Mesenchymal stem cell (in vitro differentiated cells and primary cell): ENCODE measurements at places on chromosomes 1 and 21.
A peak's percentile ranks its signal among the peaks of the same experiment; 100 is the strongest.

DNA sequence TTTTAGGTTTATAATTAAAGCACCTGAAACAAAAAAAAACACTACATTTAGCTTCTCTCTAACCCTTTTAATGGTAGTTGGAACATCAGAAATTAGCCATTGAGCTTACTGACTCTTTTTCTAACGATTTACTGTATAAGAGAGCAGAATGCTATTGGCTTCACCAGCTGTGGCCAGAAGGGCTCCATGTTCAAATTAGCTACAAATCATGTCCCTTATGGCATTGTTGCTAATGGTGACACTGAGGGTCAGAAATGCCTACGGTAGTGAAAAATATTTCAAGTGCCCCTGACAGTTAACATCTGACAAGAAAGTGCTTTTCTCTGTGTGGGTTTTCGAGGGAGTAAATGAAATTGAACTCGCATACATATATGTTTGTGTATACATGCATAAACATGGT lies 232.7 kb downstream of the NFIA start:
- DNase-seq = no peak

GRCh38 chr1:94081566-94082344 lies 39.2 kb downstream of the ABCA4 start:
- peak; percentile 67 for DNase-seq

GRCh38 chr21:38667291-38667870 lies 138.3 kb upstream of the ETS2 start:
- no peak for DNase-seq

DNA sequence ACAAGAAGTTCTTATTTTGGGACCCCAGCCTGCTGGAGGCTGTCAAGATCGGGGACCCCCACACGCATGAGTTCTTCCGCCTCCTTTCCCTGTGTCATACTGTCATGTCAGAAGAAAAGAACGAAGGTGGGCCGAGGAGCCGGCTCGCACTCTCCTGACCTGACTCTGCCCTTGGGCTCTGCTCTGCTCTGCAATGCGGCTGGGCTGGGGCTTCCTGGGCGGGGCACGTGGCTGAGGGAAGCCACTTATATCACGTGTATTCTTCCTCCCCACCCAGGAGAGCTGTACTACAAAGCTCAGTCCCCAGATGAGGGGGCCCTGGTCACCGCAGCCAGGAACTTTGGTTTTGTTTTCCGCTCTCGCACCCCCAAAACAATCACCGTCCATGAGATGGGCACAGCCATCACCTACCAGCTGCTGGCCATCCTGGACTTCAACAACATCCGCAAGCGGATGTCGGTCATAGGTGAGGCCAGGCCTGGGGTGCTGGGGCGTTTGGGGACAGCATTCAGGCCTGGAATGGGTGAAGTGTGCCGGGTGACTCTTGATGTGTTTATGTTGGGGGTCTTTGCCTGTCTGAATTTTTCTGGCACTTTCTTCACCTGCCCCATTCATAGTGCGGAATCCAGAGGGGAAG lies 17.6 kb downstream of the ATP8B2 start:
- DNase-seq = no peak

DNA sequence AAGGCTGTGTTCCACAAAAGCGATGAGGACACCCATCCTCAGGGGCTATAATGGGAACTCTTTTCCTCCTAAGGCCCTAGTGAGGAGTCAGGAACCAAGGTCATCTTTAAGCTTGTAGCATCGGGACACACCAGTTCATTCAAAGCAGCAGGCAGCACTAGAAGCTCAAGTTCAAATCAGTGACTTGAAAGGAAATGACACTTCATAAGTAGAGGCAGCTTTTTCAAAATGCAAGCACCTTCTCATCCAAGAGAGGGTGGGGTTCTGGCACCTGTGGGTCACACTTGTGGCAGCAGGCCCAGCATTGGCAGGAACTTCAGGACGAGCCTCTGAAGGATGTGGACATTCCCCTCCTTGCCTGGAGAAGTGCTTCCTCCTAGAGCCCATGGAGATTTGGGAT lies 496.3 kb downstream of the KIF26B start:
- DNase-seq = no peak

- DNase-seq = no peak
Observed at GRCh38 chr1:37609994-37610393, 14.3 kb upstream of the GNL2 start.

DNA sequence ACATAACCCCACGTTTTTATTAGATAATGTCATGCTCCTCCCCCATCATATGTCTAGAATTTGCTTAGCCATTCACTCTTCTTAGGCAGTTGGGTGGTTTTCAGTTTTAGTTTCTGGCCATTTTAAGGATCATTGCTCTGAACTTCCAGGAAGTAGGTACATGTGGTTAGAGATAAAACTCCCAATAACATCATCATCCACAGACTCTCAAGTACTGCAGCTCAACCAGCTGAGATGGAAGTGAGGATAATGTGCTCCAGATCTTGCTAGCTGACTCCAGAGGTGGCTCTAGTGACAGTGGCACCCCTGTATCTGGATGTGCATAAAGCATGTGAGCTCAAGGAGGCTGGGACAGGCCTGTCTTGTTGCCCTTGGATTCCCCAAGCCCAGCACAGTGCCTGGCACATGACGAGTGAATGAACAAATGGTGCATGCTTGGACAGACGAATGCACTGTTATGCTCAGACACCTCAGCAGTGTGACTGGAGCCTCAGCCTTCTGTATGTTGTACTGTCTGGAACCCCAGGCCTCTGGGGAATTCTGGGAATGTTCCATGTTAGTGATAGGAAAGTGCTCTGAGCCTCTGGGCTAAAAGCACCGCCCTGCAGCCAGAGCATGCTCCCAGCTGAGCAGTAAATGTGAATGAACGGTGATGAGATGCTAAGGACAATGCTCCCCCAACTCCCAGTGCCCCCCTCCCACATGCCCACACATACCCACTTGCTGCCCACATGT lies 16.4 kb upstream of the KCNN3 start:
- DNase-seq = no peak

DNA sequence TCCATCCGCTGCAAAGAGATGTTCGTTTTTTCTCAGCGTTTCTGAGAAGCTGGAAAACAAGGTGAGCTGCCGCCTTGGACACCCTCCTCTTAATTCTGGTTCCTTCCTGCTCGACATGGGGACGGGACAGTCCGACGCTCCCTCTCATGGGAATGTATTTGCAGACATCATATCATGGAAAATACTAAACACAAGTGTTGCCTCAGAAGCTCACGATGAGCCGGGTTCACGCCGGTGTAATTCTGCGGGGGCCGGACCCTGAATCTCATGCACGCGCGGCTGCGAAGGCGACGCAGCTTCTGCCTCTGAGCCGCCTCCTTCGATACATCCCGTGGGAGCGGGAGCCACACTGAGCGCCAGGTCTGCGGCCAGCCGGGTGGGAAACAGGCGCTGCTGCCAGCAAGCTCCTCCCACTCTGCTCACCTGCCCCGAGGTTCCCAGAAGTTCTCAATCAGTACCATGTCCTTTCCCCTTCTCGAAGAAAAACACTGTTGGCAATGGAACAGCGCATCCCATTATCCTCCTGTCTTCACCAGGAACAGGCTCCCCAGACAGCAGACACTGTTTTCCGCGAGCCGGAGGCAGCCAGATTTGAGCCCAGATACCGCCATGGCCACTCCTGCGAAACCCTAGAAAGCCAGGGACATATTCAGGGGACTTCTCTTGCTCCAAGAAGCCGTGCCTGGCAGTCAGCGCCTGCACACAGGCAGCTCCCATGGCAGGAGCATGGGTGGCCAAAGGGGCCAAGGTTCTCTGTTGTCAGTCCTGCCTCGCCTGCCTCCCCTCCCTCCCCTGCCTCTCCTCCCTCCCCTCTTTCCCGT lies 98.0 kb downstream of the WDR4 start:
- peak; percentile 43 for DNase-seq

DNA sequence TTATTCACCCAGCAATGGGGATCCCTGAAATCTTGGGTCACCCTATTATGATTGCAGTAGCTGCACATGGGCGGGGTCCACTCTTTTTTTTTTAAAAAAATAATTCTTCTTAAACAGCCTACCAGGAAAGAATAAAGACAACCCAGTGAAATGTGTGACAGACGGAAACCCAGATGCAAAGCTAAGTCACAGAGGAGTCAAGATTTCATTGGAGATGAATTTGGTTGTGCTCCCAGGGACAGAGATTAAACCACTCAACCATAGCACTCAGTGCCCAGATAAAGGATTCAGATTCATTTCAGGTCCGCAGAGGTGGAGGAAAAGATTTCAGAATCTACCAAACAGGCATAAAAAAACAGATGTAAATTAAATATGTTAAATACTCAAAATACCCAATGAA lies 583.5 kb upstream of the ZP4 start:
- no peak for DNase-seq

- DNase-seq = no peak
Observed at GRCh38 chr1:45243476-45244343, 37.3 kb upstream of the ZSWIM5 start.

DNA sequence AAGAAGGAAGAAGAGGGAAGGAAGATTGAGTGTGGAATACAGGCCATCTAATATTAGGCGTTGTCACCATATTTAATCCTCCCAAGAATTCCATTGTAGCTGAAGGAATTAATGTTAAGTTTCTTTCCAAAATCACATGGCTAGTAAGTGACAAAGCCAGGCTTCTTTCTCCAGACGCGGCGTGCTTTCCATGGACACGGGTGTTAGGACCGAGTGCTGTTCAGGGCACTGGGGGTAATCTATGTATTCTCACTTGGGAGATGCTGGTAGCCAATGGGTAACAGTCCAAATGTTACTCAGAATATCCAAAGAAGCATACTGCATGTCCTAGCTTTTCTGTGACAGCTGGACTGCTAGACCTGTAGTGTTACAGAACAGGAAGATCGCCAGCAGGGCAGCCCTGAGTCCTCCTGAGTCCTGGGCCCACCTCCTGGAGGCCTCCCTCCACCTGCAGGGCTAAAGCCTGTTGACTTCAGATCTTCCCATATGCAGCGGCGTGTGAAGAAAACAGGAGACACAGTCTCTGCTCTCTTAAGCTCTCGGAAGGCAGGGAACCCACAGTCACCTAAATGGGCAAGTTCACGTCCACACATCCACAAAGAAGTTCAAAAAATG lies 5.3 kb downstream of the IGSF9 start:
- no peak for DNase-seq

- no peak for DNase-seq
Observed at GRCh38 chr1:29584776-29585175, 348.5 kb downstream of the PTPRU start.

GRCh38 chr1:110091791-110092190 lies 20.5 kb upstream of the UBL4B start:
- no peak for DNase-seq

GRCh38 chr1:168842306-168842705 lies 113.3 kb upstream of the DPT start:
- no peak for DNase-seq

- peak; percentile 73 for DNase-seq
Observed at GRCh38 chr1:37486680-37487618, 12.6 kb downstream of the ZC3H12A start.

GRCh38 chr21:33644383-33645074 lies 2.2 kb downstream of the ITSN1 start:
- DNase-seq = peak; percentile 53

DNA sequence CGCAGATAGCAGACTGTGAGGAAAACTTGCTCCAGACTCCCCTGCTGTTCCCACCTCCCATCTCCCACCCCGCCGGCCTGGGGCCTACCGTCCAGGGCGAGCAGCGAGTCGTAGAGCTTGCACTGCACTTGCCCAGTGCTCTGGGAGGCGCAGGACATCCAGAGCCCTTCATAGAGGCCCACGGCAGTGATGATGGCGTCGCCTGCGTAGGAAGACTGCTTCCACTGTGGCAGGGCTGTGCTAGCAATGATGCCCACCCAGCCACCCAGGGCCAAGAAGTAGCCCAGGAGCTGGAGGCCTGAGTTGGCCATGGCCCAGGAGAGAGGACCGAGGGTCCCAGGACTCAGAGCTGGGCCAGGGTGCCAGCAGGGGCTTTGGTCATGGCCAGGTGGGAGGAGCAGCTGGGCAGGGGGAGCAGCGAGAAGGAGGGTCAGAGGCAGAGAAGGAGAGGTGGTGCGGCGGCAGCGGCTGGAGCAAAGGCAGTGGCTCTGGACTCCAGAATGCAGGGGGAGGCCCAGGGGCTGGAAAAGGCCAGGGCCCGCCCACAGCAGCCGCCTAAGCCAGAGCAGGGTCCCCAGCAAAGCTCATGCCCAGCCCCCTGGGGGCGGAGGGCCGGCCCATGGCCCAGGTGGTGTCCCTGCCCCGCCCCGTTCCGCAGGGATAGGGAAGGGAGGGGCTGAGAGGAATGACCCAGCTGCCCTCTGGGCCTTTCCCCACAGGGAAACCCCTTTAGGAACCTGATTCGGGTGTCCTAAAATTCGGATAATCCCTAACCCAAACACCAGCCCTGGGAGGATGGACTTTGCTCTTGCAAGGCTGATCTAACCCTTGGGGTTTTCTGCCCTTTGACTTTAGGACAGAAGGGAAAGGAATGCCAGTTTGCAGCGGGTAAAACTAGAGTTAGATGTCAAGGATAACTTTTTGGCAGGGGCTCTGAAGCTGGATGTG lies at the start of gene CLDN19:
Gene CLDN19, minus strand, starts transcription at position 484 of the 948 bp plus-strand sequence. Its CDS starts 173 bp downstream, at position 311.
- no peak for DNase-seq

DNA sequence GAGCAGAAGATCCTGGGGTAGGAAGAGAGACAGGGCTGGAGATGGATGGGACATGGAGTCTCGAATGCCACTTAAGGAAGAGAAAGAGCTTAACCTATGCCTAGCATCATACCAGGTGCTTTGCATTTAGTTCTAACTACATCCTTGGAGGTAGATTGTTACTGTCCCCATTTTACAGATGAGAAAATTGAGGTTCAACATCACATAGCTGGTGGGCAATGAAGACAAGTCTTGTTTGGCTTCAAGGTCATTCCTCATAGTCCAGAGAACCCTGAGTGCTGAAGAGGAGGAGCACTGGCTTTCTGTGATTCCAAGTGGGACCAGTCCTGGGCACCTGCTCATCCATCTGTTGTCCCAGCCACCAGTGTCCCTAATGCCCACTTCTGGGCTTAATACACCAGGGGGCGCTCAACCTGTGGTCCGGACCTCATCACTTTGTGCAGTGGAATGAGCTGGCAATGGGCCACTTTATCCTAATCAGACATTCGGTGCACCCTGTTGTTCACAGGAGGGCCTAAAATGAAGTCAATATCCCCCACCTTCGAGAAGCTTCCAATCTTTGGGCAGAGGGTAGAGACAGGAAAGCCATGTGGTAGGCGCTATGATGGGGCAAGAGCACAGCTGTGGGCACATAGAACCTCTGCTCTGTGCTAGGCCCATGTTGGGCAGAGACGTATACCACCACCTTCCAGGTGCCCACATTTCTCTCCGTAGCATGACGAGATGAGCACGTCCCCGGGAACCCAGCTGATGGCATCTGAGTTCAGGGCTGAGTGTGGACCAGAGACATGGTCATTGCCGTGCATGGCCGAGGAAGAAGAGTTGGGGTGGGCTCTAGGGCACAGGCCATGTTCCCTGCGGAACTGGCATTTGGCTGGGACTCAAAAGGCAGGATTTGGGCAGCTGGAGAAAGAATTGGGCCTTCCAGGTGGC lies 9.2 kb downstream of the RPS6KA1 start:
- peak; percentile 34 for DNase-seq

GRCh38 chr1:51070640-51071039 lies 31.4 kb upstream of the C1orf185 start:
- no peak for DNase-seq

GRCh38 chr1:68178821-68179490 lies 53.4 kb downstream of the WLS start:
- DNase-seq = peak; percentile 54

- no peak for DNase-seq
Observed at GRCh38 chr1:27686223-27686990, 14.4 kb upstream of the IFI6 start.

GRCh38 chr1:232528472-232529089 lies 101.4 kb downstream of the SIPA1L2 start:
- no peak for DNase-seq
